Stimulated activated CD8-positive, alpha-beta memory T cell treated with anti-CD3 and anti-CD28 coated beads, Interleukin-12 subunit alpha, Interleukin-12 subunit beta, amount 100 ng/mL, for 1 hour (primary cell): ENCODE measurements at places on chromosomes 7 and 10.

- DNase-seq: no peak
Measured at GRCh38 chr7:12719981-12720865, 32.8 kb downstream of the ARL4A start.

DNA sequence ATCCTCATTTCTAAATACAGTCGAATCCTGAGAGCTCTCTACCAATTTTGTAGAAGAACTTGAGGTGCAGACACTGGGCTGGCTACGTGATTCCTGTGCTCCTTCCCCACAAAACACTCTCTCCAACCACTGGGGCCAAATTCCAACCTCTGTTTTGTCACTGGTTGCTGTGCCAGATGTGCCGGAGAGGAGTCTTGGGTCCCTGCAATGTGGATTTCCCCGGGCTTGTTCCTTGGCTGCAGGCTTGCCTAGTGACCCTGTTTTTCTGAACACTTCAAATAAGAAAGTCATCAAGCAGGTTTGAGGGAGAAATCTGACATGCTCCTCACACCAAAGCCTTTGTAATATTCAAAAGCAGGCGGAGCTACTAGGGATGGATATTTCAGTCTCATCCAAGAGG is 44.4 kb upstream of the AGBL3 start:
- no peak for DNase-seq

GRCh38 chr7:131845573-131846314 is 289.3 kb upstream of the PODXL start:
- DNase-seq: no peak

DNA sequence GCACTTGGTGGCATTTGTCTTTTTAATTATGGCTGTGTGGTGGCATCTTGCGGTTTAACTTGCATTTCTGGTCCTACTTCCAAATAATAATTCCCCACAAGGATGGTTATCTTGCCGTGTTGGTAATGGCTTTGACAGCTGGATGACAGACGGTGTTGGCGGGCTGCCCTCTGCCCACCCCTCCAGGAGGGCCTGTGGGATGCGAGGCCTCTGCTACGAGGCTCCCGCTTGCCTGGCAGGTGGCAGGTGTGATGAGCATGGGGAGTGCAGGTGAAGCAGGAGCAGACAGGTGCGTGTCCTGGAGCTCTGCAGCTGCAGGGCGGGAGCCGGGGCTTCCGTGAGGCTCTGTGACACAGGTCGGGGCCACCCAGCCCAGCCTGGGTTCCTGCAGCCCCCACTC is 11.8 kb downstream of the INPP5A start:
- no peak for DNase-seq

DNA sequence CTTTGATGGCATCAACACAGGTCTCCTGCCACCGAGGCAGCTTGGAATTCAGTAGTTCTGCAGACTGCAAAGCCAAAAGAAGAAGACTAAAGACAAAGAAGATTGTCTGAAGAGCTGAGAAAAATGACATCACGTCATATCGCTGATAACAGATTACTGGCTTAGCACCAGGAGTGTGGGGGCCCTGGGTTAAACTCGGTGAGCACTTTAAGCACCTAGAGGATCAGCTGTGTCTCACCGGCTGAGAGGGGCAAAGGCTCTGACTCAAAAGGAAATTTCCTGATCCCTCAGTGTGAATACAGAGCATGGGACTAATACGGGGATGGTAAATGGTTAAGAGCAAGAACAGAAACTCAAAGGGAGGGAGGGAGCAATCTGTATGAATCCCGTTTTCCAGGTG is 30.7 kb downstream of the BRI3 start:
- DNase-seq: no peak
